ENCODE measurements at places on chromosomes 7 and 10.

DNA sequence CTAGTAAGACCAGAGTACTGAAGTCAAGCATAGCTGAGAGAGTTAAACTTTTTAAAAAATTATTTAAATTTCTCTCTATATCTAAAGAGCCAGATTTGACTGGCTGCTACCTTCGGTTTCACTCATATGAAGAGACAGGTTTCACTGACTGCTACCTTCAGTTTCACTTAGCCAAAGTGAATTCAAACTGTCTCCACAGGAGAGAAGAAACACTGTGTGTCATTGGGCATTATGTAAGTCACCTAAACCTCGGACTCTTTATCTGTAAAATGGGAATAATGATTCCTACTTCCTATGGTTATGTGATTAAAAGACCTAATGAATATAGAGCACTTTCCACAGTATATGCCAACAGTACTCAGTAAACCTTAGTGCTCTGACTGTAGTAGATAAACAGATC is 41.6 kb upstream of the MET start:
- DNase-seq = no peak

- DNase-seq = no peak
These were observed 289.3 kb upstream of the ZMIZ1 start for GRCh38 chr10:78779339-78779955.

- DNase-seq = no peak
These were observed 243.0 kb upstream of the GLI3 start for GRCh38 chr7:42479816-42480633.

DNA sequence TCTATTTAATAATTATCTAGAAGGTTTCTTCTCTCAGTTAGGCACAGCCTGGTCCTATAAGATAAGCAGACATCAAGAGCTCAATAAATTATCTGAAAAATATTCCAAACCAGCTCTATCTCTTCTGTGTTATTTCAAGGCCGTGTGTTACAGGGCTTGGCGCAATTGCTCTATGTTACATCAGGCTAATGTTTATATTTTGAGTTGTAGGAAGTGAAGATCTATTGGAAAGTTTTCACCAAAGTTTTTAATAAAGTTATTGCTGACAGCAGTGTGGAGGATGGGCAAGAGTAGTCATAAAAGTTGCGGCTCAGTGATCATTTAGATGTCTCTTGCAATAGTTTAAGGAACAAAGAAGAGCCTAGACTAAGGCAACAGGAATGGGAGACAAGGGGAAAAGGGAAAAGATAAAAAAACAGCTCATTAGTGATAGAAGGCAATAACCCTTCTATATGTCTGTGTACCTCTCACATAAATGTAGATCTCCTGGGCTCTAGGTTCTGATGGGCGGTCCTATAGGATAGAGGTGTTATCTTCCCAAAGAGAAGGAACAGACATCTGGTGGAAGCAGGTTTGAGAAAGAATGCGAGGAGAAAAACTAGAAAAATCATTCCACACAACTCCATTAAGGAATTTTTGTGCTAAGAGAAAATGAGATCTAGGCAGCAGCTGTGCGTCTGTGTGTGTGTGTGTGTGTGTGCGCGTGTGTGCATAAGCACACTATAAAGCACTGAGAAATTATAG is 5.9 kb upstream of the ANKRD7 start:
- no peak for DNase-seq

- DNase-seq = no peak
These were observed 138.9 kb downstream of the PKD1L1 start for GRCh38 chr7:47809387-47809786.

DNA sequence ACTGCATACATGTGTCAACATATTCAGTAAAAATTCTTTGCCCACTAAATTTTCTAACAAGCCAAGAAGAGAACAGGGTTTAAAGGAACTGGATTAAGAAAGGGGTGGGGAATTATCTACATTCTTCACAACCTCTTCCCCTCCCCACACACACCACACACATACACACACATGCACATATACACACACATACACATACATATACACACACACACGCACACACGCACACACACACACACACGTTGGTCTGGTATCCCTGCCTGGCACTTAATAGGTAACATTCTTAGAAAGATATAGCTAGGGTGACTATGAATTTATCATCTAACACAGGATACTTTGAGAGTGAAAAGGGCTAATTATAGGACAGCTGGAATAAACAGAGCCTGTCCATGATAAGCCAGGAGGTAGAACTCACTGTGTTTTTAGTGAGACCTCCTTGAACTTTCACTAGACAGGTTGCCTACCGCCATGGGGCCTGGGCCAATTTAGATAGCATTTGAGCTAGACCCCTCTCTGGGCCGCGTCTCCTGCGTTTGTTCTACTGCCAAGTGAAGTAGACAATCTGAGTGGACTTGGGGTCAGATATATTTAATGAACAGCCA is 33.1 kb upstream of the EPC1 start:
- no peak for DNase-seq

DNA sequence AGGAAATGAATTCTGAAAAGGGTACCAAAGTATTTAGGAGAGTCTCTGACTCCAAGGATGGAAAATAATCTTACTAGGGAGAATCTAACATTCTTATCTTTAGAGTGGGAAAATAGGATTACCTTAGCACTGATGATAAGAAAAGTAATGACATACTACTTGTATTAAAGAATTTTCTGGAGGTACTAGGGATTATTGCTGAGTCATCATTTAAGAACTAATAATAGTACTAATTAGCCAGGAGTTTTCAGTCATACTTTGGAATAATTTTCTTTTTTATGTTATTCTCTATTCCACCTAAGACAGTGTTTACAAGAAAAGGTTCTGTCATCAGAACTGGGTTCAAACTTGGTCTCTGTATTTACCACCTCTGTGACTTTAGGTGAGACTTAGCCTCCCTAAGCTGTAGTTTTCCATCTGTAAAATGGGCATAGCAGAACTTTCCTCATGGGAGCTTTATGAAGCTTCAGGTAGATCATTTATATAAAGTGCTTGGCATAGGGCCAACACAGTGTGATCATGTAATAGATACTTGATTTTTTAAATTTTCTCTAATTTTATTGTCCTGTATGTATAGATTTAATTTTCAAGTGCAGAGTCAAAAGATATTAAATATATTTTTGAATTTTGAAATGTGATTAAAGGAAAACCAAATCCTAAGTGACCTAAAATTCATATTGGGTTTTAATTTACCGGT is 20.4 kb downstream of the ITGB8 start:
- DNase-seq = no peak

DNA sequence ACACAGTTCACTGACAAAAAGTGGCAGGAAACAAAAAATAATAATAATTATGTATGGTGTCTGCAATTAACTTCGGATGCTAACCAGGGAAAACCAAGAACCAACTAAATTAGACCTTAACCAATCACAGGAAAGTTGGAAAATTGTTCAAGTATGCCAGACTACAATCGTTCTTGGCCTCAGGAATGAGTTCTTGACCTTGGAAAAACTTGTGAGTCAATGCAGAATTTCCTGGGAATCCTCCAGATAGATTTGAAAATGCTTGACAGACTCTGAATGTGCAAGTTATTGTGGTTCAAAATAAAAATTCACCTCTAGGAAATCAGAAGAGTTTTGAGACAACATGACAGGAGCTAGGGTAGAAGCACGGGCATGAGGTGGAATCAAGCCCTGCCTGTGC is 171.5 kb downstream of the C7orf25 start:
- no peak for DNase-seq

- no peak for DNase-seq
These were observed 707 bp upstream of the C1GALT1 start for GRCh38 chr7:7181519-7182155.

DNA sequence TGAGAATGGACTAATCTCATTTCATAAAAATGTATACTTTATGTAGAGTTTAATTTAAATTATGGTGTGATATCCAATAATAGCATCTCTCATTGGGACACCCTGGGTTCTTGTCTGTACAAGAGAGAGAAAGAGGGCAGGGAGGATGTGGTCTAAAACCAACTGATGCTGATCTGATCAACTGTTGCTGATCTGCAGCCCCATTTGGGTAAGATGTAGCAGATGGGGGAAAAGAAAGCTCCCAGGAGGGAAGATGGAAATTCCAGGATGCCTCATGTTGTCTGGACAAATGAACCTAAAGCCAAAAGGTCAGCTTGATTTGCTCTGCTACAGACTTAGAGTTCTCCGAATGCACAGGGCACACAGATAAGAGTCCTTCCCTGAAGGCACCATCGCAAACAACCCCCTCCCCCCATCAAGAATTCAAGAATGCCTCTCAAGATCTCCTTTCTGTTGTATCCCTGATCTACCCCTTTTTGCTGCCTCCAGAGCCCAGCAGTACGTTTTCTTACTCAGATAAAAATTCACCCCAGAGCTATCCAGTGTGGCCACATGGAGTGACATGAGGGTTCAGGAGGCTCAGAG is 171.4 kb upstream of the INHBA start:
- DNase-seq = no peak

DNA sequence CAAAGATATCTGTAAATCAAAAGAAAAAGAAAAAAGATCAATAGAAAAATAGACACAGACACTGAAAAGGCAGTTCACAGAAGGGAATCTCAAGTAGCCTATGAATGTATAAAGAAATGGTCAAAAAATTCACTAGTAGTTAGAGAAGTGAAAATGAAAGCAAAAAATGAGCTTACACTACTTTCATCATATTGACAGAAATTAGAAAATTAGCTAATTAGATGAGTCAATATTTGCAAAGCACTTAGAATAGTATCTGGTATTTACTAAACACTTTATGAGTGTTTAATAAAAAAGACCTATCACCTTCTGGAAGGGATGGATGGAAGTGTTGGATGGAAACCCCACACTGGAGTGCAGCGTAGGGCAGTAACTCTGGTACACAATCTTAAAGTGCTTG is 1.7 kb upstream of the CFAP58 start:
- DNase-seq = no peak

GRCh38 chr7:135285547-135286233 is 52.1 kb downstream of the STRA8 start:
- DNase-seq = no peak

- DNase-seq = no peak
These were observed 38.3 kb downstream of the LYZL2 start for GRCh38 chr10:30591249-30591670.

All from DMS 273 treated with DMSO at 0.1 percent for 48 hours (cell line).